T follicular helper cell (primary cell): ENCODE measurements at places on chromosomes 1 and 21.

GRCh38 chr1:11736746-11737639 lies 1.1 kb downstream of the AGTRAP start:
- no peak for DNase-seq

DNA sequence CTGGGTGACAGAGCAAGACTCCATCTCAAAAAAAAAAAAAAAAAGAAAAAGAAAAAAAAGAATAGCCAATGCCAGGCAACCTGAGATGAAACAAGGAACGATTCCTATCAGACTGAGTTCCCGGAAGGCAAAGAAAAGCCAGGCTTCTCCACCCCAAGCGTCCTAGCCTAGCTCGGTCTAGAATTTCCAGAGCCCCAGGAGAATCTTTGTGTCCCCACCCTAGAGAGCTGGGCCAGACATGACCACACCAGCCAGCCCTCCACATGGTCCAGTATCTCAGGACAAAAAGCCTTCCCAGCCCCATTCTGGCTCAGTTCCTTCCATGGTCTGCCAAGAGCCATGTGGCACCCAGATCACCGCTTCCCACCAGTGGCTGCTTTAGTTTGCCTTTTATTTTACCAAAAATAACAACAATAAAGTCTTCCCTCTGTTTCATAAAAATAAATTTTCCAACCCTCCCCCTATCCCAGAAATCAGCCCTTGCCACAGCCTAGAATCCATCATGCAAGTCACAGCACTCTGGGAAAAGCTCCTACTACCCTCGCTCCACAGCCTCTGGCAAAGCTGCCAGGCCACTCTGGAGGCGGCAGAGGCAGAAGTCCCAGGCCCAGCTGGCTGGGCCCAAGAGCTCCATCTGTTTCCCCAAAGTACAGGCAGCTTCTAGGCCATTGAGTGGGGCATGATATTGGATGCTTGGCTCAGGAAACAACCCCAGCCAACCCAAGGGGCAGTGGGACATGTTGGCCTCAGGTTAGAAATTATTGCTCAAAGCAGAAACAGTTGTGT lies 3.5 kb upstream of the MKNK1 start:
- DNase-seq: no peak

DNA sequence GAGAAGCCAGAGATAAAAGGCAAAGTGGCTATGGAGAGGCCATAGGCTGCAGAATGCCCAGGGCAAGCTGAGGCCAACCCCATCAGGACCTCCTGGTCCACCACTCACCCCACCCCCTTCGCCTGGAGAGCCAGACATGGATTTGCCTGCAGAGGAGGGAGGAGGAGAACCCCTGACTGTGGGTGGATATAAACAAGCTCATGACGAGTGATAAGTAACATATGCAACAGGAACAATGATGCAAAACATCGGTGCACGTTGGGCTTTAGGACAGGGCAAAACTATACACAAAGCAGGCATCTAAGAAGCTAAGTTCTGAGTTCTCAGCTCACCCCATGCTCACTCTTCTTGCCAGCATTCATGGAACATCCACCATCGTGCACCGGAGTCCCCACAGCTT lies 150.3 kb downstream of the ETS2 start:
- DNase-seq: no peak

GRCh38 chr1:110403805-110404204 lies 3.7 kb downstream of the LAMTOR5 start:
- DNase-seq: no peak

- no peak for DNase-seq
Observed at GRCh38 chr1:91349524-91349923, 55.1 kb downstream of the HFM1 start.

DNA sequence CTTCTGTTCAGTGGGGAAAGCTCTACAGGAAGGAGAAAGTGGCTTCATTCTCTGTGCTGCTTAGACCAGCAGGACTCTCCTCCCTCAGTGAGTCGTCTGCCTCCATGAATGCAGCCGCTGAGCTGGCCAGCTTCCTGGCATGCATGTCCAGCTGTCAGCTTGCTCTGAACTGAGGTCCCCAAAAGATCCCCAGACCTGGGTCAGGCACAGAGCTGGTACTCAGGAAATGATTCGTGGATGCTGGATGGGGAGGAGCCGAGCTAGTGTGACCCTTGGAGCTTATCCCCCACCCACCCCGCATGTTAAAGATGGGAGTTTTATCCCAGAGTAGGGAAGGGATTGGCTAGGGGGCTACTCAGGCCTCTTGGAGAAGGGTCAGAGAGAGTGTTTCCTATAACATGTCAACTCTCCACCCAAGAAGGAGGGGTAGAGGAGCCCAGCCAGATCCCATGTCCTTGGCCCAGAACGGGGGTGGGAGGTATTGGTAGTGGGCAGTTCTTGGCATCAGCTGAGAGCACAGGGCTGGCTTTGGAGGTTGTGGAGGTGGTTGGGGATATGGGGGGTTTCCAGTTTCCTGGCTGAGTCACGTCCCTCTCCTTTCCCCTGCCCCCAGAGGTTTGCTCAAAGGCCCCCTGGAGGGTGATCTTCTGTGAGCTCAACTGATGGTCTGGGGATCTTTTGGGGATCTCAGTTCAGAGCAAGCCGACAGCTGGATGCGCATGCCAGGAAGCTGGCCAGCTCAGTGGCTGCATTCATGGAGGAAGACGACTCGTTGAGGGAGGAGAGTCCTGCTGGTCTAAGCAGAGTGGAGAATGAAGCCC lies 110.1 kb downstream of the FOXD2 start:
- DNase-seq: no peak

- DNase-seq: no peak
Observed at GRCh38 chr1:187685333-187685732, 856.6 kb downstream of the PLA2G4A start.

DNA sequence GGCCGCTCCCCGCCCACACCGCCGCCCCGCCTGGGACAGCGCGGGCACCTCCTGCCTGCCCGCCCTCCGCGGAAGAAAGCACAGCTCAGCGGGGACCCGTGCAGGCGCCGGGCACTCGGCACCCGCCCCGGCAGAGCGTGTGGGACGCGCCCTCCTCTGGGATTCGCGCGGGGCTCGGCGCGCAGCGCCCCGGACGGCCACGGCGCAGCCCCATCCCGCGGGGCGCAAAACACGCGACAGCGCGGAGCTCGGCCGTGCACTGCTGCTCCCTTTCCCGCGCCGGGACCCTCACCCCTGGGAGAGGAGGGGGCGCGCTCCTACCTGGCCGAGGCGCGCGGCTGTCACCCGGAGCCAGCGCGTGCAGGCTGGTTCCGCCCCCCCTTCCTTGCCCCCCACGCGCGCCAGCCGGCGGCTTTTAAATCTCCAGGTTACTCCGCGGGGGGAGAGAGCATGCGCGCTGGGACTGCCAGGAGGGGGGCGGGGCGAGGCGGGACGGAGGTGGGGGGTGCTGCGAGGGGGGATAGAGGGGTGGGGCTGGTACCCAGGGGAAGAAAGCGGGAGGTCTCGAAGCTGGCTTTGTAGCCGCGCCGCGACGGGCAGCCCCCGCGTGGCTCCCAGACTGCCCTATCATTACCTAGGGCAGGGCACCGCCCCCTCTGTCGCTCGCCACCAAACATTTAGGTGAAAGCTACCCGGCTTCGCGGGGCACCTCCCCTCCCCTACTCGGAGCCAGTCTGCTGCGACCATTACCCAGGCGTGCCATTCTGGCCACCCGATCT lies at the start of gene SLC45A3:
Gene SLC45A3 (minus strand): TSS at position 437 of the 779 bp plus-strand sequence. CDS start 15,853 bp downstream, outside the sequence.
- DNase-seq: no peak

GRCh38 chr1:184023171-184023570 lies 14.4 kb downstream of the COLGALT2 start:
- DNase-seq: no peak

DNA sequence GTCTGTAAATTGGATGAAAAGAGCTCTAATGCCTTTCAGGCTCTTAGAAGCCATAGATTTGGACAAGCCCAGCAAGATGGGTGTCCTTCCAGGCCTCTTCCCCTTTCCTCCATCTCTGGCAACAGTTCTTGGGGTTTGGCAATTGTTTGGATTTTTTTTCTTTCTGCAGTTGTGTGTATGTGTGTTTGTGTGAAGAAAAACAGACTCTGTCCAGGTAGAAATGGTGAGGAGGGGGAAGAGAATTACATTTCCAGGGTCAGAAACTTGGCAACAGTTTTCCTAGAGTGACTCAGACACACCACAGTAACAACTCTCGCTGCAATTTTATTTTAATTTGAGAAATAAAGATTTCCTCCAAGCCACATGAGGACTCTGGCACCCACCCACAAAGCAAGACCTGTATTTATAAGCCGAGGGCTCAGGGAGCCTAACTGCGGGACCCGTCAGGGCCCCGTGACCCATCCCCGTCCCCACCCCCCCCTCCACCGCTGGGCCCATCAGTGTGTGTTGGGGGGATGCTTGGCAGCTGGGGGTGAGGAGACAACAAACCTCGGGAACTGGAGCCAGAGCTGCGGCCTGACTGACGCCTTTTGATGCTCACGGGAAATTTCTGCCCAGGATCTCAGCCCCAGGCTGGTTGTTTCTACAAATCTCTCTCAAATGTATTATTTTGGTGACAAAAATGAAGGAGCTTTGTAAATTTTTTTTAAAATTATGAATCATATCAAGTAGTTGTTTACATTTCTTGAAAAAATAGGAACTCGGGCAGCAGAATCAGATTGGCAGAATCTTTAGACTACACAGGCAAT lies 4.4 kb downstream of the TMEM200B start:
- no peak for DNase-seq

GRCh38 chr1:6498576-6499111 lies 7.2 kb upstream of the PLEKHG5 start:
- no peak for DNase-seq

- no peak for DNase-seq
Observed at GRCh38 chr1:152107984-152108881, 7.0 kb downstream of the TCHH start.

GRCh38 chr1:46623743-46624644 lies 7.4 kb upstream of the MOB3C start:
- DNase-seq: no peak

DNA sequence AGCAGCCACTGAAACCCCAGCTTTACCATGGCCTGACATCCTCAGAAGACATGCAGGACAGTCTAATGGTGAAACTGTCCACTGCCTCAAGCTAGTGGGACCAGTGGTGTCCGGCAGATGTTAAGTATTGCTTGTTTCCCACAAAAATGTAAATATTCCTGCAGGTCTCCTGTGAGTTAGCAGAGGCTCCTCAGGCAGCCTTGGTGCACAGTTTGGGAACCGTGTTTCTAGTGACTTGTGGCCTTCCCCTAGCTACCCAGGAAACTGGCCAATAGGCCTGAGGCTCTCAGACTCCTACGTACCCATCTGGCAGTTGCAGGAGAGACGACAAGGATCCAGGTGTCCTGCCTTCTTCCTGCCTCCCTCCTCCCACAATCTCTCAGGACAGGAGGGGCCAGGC lies 142.4 kb downstream of the CAMTA1 start:
- DNase-seq: no peak

DNA sequence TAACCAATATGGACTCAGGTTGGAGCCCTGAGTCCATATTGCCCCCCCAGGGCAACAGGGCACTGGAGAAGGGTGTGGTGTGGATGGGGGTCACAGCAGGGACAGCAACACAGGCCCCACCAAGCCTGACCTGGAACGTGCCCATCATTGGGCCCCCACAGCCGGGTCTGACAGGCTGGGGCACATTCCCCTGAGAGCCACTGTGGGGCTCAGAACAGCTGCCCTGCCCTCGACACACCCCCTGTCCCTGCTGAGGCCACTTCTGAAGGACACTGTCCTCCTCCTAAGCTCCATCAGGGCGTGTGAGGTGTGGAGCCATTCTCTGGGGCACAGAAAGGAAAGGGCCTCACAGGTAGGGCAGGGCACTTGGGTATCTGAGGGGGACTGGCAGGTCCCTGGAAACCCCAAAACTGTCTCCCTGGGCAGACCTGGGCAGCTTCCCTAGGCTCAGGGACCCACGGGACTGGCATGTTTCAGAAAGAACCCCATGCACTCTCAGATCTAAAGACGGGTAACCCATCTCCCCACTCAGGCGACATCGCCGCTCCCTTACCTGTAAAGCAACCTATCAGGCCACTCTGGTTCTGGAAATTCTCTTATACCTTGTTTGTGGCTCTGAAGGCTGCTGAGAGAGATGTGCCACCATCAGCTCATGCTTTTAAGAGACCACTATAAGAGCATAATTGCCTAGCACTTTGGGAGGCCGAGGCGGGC lies 95.5 kb downstream of the DMRTB1 start:
- no peak for DNase-seq
